ENCODE measurements at places on chromosomes 7 and 10. TPM values are rescaled to one million over a fixed set of nuclear protein-coding genes. Genes with fewer than 3 reads are reported as not detected.

The GPRIN2 gene
- total RNA-seq, result 33.2 TPM

The SRRM3 gene
- total RNA-seq, result 5.6 TPM

The SEPTIN14 gene
- not detected for total RNA-seq

The GCK gene
- total RNA-seq, result not detected

The WDR91 gene
- 7.7 TPM for total RNA-seq

The BUB3 gene
- total RNA-seq, result 206 TPM

The KLF14 gene
- not detected for total RNA-seq

The SPRN gene
- 0.22 TPM for total RNA-seq

The GPC2 gene
- 0.67 TPM for total RNA-seq

The FAM180A gene
- total RNA-seq, result not detected

The TNPO3 gene
- 44.2 TPM for total RNA-seq

The VSTM2A gene
- total RNA-seq, result not detected

The CPA4 gene
- 6.1 TPM for total RNA-seq

The TMEM213 gene
- total RNA-seq, result not detected

The MYOZ1 gene
- total RNA-seq, result not detected

The GTPBP4 gene
- total RNA-seq, result 101 TPM

The CYTH3 gene
- 22.3 TPM for total RNA-seq

The FOXI2 gene
- not detected for total RNA-seq

The TSPAN15 gene
- 102 TPM for total RNA-seq

The FRAT2 gene
- 6.5 TPM for total RNA-seq

The AGR3 gene
- total RNA-seq, result not detected

The MALRD1 gene
- not detected for total RNA-seq

The ZNF398 gene
- total RNA-seq, result 9.2 TPM

The ACSM6 gene
- total RNA-seq, result not detected

The PTPRN2 gene
- 0.72 TPM for total RNA-seq

The SOSTDC1 gene
- total RNA-seq, result not detected

The CRYGN gene
- total RNA-seq, result not detected

The EPO gene
- total RNA-seq, result not detected

The IGF2BP3 gene
- 26.0 TPM for total RNA-seq

The FBXO24 gene
- total RNA-seq, result 0.14 TPM

The FAM25G gene
- not detected for total RNA-seq

The CBX3 gene
- total RNA-seq, result 237 TPM

The TRPV5 gene
- total RNA-seq, result not detected

The PDK4 gene
- total RNA-seq, result 4.5 TPM
